ENCODE measurements at places on chromosomes 4 and X.
A peak's percentile ranks its signal among the peaks of the same experiment; 100 is the strongest.

- peak; percentile 36 for DNase-seq
Measured at GRCh38 chr4:43843501-43843900, 605.1 kb downstream of the KCTD8 start.

DNA sequence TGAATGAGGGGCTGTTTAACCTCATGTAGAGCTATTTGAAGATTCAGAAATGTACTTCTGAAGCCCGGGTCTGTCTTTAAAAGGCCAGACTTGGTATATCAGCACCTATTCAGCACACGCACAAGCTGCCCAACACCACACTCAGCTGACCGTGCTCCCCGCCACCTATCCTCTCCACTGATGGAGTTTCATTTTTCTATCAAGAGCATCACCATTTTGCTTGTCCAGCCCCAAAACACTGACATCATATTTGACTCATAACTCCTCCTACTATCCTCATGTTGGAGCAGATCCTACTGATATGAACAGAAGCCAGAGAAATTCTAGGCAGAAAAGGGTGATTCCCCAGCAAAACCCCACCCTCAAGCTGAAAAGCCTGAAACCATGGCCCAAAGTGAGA, 100.3 kb downstream of the SORBS2 start:
- DNase-seq, result no peak

- DNase-seq, result no peak
Measured at GRCh38 chr4:86184216-86184900, 175.5 kb downstream of the MAPK10 start.

DNA sequence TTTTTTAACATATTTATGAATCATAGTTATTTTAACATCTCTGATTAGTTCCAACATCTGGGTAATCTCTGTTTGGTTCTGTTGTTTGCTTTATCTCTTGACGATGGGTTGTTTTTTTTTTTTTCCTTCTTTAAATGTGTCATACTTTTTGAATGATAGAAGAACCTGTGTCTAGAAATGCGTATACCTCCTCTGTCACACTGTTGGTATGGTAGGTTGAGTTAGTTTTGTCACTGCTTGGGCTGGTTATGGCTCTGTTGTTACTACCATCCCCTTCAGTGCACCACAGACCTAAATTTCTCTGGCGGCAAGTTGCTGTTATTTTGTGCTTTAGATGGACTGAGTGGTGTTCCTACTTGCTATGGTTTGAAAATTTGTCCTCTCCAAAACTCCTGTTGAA, 16.8 kb downstream of the STIM2 start:
- DNase-seq, result no peak

GRCh38 chr4:1208266-1208961, 36.0 kb upstream of the SPON2 start:
- peak; percentile 18 for DNase-seq

- DNase-seq, result peak; percentile 30
Measured at GRCh38 chr4:11488657-11489452, 60.2 kb upstream of the HS3ST1 start.
